Stimulated activated CD4-positive, alpha-beta T cell treated with anti-CD3 and anti-CD28 coated beads, Interleukin-1b, Interleukin-23, amount 100 ng/mL, for 4 hours (primary cell): ENCODE measurements at places on chromosomes 11 and 22.

DNA sequence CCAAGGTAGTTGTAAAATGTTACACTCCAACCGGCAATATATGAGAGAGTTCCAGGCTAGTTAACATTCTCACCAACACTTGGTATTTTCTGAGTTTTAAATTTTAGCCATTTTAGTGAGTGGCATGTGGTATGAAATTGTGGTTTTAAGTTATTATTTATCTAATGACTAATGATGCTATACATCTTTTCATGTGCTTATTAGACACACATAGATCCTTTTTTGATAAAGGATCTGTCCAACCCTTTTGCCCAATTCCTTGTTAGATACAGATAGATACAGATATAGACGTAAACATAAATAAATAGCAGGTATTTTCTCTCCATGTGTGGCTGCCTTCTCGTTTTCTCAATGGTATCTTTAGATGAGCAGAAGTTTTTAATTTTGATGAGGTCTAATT is 39.3 kb downstream of the ALKBH8 start:
- DNase-seq: no peak

GRCh38 chr22:48824712-48825651 is 1002.7 kb downstream of the BRD1 start:
- no peak for DNase-seq

DNA sequence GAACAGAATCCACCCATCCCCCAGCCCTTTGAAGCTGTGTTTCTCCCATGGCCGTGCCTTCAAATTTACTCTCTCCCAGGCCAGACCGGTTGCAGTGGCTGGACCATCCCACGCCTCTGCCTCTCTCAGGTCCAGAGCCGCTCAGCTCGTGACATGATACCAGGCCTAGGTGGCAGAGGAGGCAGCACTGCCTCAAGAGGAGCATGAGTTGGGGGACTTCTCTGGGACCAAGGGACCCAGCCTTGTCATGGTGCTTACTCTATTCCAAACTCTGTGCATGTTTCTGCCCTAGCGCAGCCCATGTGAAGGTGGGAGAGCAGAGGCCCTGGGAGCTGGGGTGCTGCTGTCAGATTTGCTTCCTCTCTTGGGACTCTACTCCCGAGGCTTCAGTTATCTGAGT is 51.0 kb downstream of the TRAF6 start:
- no peak for DNase-seq

DNA sequence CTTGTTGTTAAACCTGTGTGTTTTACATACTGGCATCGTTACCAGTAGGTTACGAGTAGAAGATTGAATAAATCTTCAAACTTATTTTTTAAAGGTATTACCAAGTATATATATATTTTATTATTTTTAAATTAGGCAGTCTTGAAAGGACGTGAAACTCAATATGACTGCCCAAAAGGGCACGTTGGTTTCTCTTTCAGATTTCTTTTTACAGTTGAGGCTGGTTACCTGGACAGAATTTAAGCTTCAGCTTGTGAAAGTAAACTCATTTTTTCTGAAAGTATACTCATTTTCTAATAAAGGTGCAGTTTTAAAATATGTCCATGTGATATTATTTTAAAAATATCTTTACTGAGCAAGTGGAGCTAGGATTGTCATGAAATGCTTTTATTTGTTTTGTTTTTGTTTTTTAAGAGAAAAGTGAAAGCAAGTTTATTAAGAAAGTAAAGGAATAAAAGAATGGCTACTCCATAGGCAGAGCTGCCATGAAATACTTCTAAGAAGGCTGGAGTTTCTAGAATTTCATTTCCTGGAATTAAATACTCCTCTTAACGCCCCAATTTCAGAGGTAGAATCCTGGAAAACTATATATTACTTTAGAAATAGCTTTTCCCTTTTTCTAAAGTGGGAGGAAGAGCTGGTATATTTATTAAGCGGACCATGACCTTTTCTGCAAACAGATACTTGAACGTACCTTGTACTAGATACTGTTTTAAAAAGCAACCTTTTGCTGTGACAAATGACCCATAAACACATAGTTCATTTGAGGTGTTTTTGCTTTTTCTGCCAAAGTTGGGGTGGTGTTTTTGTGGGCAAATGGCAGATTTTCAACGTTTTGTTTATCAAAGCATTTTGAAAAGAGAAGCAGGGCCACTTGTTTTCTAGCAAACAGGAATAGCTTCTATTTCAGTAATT is 1.9 kb downstream of the FBXO7 start:
- no peak for DNase-seq

- DNase-seq: no peak
These were observed 289.6 kb upstream of the B3GAT1 start for GRCh38 chr11:134701564-134702165.
